ENCODE measurements at places on chromosomes 12 and 14.

DNA sequence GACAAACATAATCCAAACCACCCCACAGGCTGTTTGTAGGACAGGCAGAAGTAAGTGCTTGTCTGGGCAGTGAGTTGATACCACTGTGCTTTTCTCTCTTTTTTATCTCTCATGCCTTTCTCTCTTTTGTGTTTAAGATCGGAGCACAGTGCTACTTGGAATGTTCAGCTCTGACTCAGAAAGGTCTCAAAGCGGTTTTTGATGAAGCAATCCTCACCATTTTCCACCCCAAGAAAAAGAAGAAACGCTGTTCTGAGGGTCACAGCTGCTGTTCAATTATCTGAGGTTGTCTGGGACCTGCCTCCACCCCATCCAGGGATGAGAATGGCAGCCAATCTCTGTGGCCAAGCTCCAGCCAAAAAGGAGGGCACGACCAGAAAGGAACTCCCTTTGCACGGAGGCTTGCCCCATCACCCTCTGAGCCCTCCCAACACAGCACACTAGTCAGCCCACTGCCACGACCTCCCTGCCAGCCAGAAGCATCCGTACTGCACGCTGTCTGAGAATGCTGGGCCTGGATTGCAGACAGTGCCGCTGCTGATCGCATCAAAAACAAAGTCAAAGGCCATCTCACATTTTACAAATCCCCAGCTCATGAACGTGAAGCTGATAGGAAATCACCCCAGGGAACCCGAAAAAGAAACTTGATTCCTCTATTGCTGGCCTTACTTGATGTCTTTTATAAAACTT is 27.8 kb downstream of the GPHB5 start:
- DNase-seq, result no peak

DNA sequence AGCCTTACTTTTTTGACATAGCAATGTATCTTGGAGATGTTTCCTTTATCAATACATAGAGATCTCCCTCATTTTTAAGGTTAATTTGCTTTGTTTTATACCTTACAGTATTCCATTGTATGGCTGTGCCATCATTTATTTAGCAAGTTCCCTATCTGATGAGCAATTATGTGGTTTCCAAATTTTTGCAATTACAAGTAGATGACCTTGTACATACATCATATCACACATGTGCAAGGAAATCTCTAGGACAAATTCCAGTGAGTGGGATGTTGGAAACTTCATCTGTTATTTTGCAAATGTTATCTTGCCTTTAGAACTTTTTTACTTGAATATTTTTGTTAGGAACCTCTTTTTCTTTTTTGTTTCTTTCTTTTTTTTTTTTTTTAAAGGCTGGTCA is 49.7 kb downstream of the DRAM1 start:
- DNase-seq, result no peak

GRCh38 chr12:2170376-2170775 is 117.6 kb downstream of the CACNA1C start:
- no peak for DNase-seq

GRCh38 chr14:66920196-66920595 is 269.0 kb upstream of the GARIN2 start:
- DNase-seq, result no peak

- DNase-seq, result no peak
Measured at GRCh38 chr12:95693689-95694088, 96.9 kb downstream of the NTN4 start.

GRCh38 chr12:2959505-2960389 is 550 bp downstream of the TEAD4 start:
- no peak for DNase-seq
